ENCODE measurements at places on chromosomes 2 and 18.

GRCh38 chr2:134324430-134324829 is 70.6 kb downstream of the MGAT5 start:
- DNase-seq, result no peak

GRCh38 chr2:59339121-59339836 is 1098.2 kb upstream of the FANCL start:
- no peak for DNase-seq

DNA sequence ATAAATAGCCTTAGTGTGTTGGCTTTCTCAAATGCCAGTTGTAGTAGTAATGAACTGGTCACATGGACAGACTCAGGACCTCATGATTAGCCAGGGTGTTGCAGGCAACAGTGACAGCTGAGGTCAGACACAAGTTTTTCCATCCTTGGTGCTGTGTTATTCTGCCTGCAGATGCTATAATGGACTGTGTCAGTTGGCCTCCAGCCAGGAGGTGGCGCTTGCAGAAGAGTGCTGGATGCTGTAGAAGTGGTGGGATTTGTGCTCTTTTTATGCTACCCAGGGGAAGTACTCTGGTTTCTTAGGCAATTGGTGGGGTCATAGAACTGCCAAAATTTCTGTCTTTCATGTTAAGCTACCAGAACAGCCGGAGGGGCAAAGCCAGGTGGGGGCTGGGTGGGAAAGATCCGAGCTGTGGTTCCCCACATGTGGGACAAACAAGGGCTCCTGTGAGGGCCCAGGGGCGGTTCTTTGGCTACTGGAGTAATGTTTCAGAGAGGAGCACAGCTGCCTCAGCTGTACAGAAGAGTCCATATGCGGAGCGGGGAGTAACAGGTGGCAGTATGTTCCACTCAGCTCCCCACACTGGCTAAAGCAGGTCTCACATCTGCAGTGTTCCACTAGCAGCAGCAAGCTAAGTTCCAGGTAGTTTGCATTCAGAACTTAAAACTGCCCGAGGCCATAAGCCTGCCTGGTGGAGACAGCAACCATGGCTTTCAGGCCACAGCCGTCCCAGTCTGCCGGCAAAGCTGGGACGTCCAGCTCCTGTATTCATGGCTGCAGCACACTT is 104.4 kb downstream of the GULP1 start:
- DNase-seq, result peak; percentile 6

- DNase-seq, result no peak
Observed at GRCh38 chr18:10497206-10497749, 28.5 kb upstream of the NAPG start.

Data from DND-41 (cell line).